ENCODE measurements at places on chromosomes 13 and 19. TPM values are rescaled to one million over a fixed set of nuclear protein-coding genes. Genes with fewer than 3 reads are reported as not detected.
A peak's percentile ranks its signal among the peaks of the same experiment; 100 is the strongest.

DNA sequence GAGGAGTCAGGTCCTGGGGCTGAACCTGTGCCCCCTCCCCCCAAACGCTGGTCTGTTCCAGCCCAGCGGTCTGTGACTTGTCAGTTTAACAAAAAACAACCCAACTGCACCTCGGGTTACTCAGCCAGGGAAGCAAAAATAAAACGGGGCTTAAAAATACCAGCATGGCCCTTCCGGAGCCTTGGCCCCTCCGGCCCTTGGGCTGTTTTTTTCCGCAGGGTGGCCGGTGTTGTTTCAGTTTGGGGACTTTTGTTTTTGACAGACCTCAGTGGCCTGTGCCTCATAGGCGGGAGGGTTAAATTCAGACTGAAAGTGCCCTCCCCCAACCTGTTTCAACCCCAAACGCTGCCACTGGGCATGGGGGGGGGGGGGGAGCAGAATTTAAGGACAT lies 4.0 kb downstream of the TCF3 start:
- H3K27me3 ChIP-seq = no peaks in the 10 kb centered on the region
- H3K4me1 ChIP-seq = peaks cover 10% of the 10 kb centered on the region
- no peak for DNase-seq
- H3K36me3 ChIP-seq = no peaks in the 10 kb centered on the region

- no peaks in the 10 kb centered on the region for H3K27me3 ChIP-seq
- peak overlapping the region; percentile 89 for H3K27ac ChIP-seq
- DNase-seq = peak; percentile 70
- H3K36me3 ChIP-seq = no peaks in the 10 kb centered on the region
These were observed 6.7 kb upstream of the MADCAM1 start for GRCh38 chr19:489418-490196.

DNA sequence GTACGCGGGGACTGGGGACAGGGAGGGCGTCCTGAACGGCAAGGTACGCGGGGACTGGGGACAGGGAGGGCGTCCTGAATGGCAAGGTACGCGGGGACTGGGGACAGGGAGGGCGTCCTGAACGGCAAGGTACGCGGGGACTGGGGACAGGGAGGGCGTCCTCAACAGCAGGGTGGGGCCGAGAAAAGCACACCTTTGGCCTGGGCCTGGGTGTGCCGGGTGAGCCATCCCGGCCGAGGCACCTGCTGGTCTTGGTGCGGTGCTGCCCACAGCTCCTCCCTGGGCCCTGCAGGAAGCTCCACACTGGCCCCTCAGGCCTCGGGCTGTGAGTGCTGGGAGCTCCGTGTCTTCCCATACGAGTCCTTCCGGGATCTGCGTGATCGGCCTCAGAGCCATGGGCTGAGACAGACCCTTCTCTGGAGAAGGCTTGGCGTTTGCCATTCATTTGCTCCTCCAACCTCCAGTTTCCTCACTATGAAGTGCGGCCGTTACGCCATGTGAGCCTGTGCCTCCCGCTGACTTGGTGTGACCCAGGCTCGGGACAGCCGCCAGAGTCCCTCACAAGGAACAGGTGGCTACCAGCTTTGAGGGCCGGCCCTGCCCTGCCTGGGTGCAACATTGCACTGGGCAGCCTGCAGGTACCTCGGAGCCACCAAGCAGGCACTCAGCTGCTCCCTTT lies 7.8 kb upstream of the ZNF554 start:
- H3K36me3 ChIP-seq = no peaks in the 10 kb centered on the region
- no peak overlapping the region for H3K4me3 ChIP-seq
- H3K27me3 ChIP-seq = no peaks in the 10 kb centered on the region
- no peak overlapping the region for H3K27ac ChIP-seq
- no peak for DNase-seq

DNA sequence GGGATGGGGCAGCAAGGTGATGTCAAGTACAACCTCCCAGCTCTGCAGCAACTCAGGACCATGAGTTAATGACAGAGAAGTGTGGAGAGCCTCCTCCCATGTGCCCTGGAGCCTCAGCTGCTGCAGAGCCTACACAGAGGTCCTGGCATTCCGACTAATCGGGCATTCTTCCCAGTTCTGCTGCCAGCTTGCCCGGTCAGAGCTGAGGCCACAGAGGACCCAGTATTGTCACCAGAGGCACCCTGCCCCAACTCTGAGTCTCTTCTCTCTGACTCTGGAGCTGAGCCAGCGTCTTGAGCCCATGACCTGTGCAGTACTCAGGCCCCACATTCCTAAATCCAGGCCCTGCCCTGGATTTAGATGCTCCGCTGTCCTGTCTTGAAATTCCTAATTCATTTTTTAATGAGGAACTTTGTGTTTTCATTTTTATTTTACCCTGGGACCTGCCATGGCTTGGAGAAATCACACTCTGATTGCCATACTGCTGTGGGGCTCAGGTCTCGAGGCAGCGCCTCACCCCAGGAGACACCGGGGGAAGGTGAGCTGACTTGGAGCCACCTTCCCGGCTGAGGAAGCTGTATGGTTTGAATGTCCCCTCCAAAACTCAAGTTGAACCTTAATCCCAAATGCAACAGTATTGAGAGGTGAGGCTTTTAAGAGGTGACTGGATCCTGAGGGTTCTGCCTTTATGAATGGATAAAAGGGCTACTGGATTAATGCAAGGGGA lies 144.9 kb upstream of the ZNF507 start:
- no peak overlapping the region for H3K4me3 ChIP-seq
- no peaks in the 10 kb centered on the region for H3K4me1 ChIP-seq
- H3K27me3 ChIP-seq = no peaks in the 10 kb centered on the region
- no peaks in the 10 kb centered on the region for H3K36me3 ChIP-seq
- no peak overlapping the region for H3K27ac ChIP-seq

The DHRS12 gene
- 9.1 TPM for total RNA-seq

All from adrenal gland (tissue), 19 donors.